ENCODE measurements at places on chromosomes 1 and 21.

DNA sequence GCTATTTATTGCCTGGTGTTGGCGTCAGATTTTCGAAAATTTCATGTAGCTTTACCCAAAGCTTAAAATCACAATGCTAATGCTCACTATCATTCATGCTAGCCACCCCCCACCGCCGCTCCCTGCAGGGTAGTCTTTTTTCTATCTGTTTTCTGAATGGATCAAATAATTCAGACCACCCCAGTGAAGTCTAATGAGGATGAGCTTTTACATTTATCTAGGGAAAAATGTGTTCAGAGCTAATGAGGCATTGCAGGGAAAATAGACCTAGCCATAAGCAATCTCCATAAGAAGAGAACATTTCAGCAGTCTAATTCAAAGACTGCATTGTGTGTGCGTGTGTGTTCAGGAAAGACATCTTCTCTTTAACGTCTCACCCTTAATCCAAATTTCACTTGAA is 533.0 kb upstream of the PRMT6 start:
- DNase-seq = no peak

GRCh38 chr21:44709426-44710293 is 1.7 kb downstream of the TSPEAR start:
- no peak for DNase-seq

- DNase-seq = no peak
Observed at GRCh38 chr1:212401042-212401441, 13.6 kb downstream of the PACC1 start.

DNA sequence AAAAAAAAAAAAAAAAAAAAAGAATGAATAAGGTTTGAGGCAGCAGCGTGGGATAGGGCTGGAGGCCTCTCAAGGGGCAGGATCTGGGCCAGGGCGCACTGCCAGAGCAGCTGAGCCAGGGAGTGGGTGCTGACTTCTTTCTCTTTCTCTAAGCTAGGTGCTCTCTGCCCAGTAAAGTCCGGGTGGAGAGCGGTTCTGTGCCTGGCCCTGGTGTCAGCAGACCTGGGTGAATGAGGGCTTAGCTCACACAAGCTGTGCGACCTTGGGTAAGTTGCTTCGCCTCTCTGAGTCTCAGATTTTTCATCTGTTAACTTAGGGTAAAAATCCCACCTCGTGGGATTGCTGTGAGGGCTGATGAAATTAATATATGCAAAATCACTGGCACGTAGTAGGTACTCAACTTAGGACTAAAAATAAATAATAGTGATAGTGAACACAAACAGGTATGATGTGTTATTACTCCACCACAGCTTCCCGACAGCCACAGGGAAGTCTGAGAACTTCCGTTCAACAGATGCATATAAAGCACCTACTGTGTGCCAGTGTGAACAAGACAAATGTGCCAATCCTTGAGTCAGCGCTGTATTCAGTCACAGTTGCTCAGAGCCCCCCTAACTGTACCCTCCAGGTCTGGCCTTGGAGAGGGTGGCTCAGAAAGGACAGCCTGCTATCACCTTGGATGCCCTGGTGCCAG is 2.0 kb upstream of the FAM131C start:
- DNase-seq = no peak

DNA sequence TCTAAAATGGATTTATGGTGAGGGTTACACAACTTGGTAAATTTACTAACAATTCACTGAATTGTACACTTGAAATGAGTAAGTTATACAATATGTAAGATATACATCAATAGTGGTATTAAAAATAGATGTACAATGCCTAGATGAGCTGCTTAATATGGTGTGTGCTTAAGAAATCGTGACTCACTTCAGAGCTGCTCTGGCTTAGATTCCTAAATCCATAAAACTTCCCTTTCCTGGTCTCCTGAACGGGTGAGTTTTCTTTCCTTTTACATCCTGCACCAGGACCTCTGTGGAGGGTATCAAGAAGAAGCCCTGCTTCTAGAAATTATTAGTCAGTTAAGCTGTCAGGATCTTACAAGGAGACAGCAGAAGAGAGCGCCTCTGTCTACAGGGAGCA is 30.4 kb downstream of the H3-3A start:
- DNase-seq = no peak

GRCh38 chr1:64263856-64264255 is 60.4 kb downstream of the UBE2U start:
- DNase-seq = no peak

DNA sequence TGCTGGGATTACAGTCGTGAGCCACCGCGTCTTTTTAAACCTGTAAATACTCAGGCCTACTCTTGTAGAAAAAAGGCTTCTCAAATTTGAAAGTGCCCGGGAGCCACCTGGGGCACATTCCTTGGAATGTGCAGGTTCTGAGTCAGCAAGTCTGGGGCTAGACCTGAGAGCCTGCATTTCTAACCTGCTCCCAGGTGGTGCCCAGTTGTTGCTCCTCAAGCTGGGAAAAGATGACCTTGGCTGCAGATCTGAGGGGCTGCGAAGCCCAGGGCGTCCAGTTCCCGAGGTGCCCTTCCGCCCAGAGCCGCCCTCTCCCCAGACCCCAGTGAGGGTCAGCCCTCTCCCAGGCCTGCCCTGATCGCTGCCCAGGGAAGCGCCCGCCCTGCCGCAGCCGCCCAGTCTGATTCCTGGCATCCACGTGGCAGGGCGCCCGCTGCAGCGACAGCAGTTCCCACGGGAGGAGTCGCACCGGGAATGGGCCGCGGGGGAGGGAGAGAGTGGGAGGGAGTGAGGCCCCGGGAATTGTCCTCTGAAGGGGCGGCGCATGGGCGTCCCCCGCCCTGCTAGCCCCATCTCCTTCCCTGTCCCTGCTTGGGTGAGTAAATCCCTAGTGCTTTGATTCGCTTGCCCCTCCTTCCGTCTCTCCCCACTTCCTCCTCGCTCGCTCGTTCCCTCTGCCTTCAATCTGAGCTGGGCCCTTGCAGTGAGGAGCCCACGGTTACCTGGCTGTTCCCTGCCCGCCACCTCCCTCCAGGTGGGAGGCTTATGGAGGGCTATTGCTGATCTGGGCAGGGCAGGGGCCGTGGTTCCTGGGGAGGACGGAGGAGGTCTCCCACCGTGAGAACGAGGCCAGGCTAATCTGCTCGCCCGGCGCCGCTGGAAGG is 18.8 kb upstream of the TENT5B start:
- no peak for DNase-seq

- no peak for DNase-seq
Observed at GRCh38 chr1:149844101-149844500, 55.3 kb upstream of the BOLA1 start.

- no peak for DNase-seq
Observed at GRCh38 chr1:40658751-40659648, 6.5 kb downstream of the RIMS3 start.

DNA sequence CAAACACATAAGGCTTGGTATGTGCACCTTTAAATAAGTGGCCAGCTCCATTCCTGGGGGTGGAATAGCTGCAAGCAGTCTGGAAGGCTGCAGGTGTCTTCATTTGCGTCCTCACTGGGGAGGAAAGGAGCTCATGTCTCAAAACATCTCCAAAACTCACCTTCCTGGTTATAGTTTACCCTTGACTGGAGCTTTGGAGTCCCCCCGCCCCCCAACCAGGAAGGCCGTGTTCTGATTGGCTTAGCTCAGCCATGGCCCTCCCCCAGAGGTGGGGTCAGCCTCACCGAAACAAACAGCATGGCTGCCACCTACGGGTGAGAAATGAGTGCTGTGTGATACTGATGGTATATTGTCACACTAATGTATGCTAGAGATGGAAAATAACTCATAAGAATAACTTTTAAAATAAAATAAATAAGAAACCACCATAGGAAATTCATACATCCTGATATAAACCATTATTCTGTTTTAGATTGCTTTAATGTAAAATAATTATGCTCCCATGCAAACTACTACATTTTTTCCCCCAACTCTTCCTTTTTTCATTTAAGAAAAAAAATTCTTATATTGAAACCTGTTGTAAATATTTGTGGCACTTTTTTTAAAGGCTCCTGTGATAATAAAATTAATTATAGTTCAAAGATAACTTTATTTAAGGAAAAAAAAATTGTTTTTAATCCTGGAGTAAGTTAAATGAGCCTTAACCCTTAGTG is 90.8 kb downstream of the ZP4 start:
- DNase-seq = no peak

DNA sequence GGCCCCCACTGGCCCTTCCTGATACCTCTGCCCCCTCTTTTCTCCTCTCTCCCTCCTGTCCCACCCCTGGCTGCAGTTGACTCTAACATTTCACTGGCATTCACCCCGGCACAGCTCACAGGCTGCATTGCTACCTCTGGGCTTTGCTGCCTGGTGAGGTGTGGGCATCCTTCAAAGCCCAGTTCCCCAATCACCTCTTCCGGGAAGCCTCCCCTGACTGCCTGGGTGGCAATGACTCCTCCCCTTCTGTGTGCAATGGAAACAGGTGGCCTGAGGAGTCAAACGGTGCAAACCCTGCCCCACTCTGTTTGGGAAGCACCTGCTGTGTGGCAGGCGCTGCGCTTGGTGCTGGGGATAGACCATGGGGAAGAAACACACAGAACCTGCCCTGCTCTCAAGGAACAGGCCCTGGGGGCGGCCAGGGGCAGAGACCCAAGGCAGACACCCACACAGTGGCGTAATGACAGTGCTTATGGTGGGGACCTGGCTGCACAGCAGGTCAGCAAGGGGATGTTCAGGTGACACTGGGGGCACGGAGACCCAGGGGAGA is 39.3 kb upstream of the POFUT2 start:
- no peak for DNase-seq

DNA sequence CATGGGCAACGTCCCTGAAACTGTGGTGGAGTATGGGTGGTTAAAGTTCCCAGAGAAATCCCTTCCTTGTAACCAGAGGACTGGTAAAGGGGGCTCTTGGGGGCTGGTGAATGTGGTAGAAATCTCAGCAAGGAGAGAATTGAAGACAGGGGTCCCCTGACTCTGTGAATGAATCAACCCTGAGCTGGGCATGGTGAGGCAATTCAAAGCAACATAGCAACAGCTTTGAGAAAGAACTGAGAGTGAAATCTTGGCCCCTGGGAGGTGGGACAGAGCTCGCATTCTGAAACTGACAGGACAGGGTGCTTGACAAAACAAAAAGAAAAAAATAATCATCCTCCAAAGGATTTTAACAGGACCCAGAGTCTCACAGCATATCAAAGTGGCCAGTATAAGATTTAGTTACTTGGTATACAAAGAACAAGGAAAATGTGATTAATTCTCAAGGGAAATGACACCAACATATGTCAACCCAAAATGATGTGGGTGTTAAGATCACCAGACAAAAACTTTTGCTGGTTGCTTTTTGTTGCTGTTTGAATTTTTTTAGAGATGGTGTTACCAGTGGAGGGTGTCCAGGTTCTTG is 11.7 kb upstream of the SUMO3 start:
- no peak for DNase-seq

GRCh38 chr1:39127513-39127912 is 77.0 kb upstream of the MACF1 start:
- DNase-seq = no peak

- no peak for DNase-seq
Observed at GRCh38 chr1:113949007-113949406, 19.9 kb downstream of the HIPK1 start.

DNA sequence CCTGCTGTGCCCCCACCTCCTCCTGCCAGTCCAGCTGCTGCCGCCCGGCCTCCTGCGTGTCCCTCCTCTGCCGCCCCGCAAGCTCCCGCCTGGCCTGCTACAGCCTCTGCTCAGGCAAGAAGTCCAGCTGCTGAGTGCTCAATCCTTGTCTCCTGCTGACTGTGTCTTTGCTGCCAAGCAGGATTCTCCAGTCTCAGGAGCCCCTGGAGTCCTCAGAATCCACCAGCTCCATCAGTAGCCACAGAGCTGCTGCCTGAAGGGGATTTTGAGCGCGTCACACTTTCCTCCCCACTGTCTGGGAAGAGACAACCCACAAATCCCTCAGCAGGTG is 973 bp downstream of the KRTAP10-11 start:
- no peak for DNase-seq

- no peak for DNase-seq
Observed at GRCh38 chr1:96236156-96236739, 485.3 kb upstream of the PTBP2 start.

DNA sequence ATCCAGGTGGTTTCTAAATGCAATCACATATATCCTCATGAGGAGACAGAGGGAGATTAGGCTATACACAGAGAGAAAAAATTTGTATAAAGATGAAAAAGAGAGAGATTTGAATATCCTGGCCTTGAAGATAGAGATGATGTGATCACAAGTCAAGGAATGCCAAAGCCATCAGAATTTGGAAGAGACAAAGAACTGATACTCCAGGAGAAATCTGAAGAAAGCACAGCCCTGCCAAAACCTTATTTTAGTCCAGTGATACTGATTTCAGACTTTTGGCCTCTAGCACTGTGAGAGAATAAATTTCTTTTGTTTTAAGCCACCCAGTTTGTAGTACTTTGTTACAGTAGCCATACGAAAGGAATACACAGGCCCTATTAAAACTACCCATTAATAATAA is 33.4 kb downstream of the DOCK7 start:
- no peak for DNase-seq

DNA sequence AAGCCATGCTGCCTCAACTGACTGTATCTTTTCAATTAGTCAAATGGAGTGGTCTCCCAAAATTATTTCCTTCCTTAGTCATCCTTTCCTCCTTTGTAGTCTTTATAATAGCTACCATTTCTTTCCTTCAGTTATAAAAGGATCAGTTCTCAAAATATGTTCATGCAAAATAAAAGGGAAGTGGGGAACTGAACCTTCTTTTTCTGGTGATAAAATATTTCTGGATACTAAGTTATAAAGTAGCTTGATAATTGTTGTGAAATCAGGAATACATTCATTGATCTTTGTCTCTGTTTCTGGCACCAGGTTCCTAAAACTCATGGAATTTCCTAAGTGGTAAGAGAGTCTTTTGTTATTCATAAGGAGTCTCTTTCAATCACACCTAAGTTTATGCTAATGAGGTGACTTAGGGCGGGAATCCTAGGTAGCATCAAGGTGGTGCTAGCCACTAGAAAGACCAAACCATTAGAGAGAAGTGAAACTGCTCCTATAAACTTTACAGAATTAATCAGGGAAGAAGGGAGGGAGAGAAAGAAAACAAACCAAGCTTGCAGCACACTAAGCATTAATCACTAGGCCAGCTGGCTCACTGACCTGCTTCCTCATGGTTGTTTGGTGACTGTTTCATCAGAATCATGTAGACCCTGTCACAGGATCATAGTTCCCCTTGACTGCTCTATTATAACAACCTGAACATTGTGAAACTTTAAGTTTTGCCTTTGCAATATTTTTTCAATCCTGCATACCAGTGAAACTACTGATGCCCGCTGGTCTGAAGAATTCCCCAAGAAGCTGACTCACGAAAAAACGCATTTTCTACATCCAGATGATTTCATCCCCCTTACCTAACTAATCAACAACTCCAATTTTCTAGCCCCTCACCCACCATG is 161.6 kb upstream of the PTBP2 start:
- DNase-seq = no peak
